ENCODE measurements at places on chromosomes 2 and 18. TPM values are rescaled to one million over a fixed set of nuclear protein-coding genes. Genes with fewer than 3 reads are reported as not detected.

The AMER3 gene
- 10.1 TPM for total RNA-seq

The WDSUB1 gene
- 10.8 TPM for total RNA-seq

The INO80D gene
- total RNA-seq: 11.7 TPM

The SERPINB11 gene
- 10.3 TPM for total RNA-seq

The MARCHF4 gene
- not detected for total RNA-seq

The CNDP1 gene
- total RNA-seq: not detected

The GALM gene
- 5.6 TPM for total RNA-seq

The PKDCC gene
- 61.4 TPM for total RNA-seq

The CCDC141 gene
- total RNA-seq: 8.6 TPM

The PFN4 gene
- total RNA-seq: not detected

The ANKAR gene
- total RNA-seq: 13.5 TPM

The CDH7 gene
- 1.0 TPM for total RNA-seq

The FER1L5 gene
- 0.59 TPM for total RNA-seq

The NTSR2 gene
- 0.34 TPM for total RNA-seq

The SERPINB3 gene
- total RNA-seq: 8.5 TPM

The RESP18 gene
- total RNA-seq: not detected

The ATP8B1 gene
- total RNA-seq: 33.5 TPM

The TUBA3D gene
- total RNA-seq: 75.2 TPM

The ATP6V1B1 gene
- not detected for total RNA-seq

The COLEC12 gene
- 11.1 TPM for total RNA-seq

The VWC2L gene
- not detected for total RNA-seq

The MSTN gene
- 0.34 TPM for total RNA-seq

The NEU2 gene
- not detected for total RNA-seq

The RIOK3 gene
- 40.6 TPM for total RNA-seq

The ESPNL gene
- total RNA-seq: 0.68 TPM

The REG3A gene
- total RNA-seq: not detected

The LAPTM4A gene
- total RNA-seq: 142 TPM

The CNGA3 gene
- total RNA-seq: 1.1 TPM

Measured in prostate gland (tissue), 2 donors.